ENCODE measurements at places on chromosomes 1 and 21.

DNA sequence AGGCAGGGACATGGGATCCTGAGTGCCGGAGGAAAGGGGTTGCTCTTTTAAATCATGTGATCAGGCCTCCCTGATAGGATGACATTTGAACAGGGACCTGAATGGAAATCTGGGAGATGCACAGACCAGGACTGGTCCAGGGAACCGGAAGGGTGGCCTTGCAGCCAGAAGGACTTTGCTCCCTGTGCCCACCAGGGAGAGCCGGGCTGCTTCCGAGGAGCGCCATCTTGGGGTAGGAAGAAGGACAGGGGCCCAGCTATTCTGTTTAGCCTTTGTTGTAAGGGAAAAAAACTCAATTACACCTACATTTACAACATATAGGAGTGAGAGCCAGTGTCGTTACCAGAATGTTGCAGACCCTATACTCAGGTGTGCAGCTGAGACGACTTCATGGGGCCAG lies 5.5 kb downstream of the KLHDC7A start:
- DNase-seq, result no peak

DNA sequence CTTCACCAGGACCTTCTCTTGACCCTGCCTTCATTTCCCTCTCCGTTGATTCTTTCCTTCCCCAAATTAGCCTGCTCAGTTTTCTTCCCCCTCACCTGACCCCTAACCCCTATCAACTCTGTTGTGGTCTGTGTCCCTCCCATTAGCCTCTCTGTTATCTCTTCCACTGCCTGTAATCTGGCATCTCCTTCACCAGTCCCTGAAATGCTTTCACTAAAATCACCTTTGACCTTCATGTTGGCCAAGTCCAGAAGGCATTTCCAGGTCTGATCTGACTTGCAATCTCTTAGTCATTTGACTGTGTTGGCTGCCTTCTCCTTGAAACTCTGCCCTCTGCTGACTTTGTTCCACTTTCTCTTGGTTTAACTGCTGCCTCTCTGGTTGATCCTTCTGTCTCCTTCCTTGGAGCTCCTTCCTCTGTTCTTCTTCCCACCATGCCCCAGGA lies 28.2 kb downstream of the ATP8B2 start:
- DNase-seq, result no peak

- no peak for DNase-seq
Measured at GRCh38 chr1:32116531-32116930, 8.7 kb downstream of the KPNA6 start.

GRCh38 chr1:151542710-151543129 lies 2.6 kb downstream of the TUFT1 start:
- no peak for DNase-seq

GRCh38 chr1:50438945-50439344 lies 15.7 kb upstream of the DMRTA2 start:
- no peak for DNase-seq

DNA sequence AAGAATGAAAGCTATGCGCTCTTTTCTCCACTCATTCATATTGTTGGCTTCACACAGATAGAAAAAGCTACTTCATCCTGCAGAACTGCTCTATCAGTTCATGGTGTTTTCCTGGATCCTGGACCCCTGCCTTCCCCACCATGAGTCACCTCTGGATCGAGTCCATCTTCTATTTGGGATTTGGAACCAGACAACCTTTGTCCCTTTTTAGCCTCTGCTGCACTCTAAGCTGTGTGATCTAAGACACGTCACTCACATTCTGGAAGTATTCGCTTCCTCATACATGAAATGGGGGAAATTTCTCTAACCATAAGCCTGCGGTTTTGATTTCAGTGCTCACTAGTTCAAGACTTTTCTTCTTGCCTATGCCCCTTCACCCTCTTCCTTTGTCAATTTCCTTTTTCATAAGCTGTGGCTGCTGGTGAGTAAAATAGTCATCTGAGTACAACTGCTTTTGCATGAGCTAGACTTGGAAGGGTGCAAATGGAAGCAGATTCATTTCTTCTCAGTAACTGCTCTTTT lies 14.1 kb upstream of the DEGS1 start:
- no peak for DNase-seq

GRCh38 chr1:87178441-87178840 lies 150.2 kb upstream of the LMO4 start:
- no peak for DNase-seq

GRCh38 chr1:111509997-111510375 lies 6.6 kb upstream of the ADORA3 start:
- no peak for DNase-seq

GRCh38 chr1:47558601-47559593 lies 121.1 kb downstream of the FOXD2 start:
- no peak for DNase-seq

- DNase-seq, result no peak
Measured at GRCh38 chr1:224203243-224204016, 20.4 kb downstream of the DEGS1 start.

GRCh38 chr1:28091043-28091781 lies 2.8 kb upstream of the EYA3 start:
- DNase-seq, result peak; percentile 79

- DNase-seq, result no peak
Measured at GRCh38 chr1:42947965-42948732, 10.5 kb downstream of the SLC2A1 start.

GRCh38 chr21:14863745-14864210 lies 201.0 kb downstream of the NRIP1 start:
- no peak for DNase-seq

- DNase-seq, result no peak
Measured at GRCh38 chr1:190320952-190321351, 156.7 kb downstream of the BRINP3 start.

GRCh38 chr1:24015221-24016210 lies 35.4 kb upstream of the SRSF10 start:
- DNase-seq, result no peak

DNA sequence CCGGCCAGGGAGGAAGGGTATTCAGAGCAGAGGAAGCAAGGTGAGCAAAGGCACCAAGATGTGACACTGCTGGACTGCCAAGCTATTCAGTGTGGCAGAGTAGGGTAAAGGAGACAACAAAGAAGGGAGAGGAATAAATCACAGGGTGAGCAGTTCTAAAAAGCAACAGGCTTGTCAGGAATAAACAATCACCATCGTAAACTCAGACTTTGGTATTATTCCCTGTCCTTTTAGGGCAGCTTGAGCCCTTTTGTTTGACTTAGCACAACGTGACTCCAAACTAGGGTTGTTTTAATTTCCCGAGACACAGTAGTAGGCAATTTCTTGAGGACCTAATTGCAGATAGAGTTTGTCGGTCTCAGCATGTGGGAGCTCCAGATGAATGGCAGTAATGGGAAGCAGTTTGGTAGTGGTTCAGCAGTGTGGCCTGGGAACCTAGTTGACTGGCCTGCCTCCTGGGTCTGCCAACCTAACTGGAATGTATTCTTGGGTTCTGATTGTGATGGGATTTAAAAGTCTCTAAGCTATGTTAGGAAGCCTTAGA lies 4.3 kb downstream of the CR1L start:
- DNase-seq, result no peak

- no peak for DNase-seq
Measured at GRCh38 chr1:236024641-236025040, 40.2 kb downstream of the NID1 start.

- no peak for DNase-seq
Measured at GRCh38 chr1:95583661-95584210, 349.7 kb downstream of the RWDD3 start.
